Astrocyte (in vitro differentiated cells and primary cell): ENCODE measurements at places on chromosomes 5 and 9. TPM values are rescaled to one million over a fixed set of nuclear protein-coding genes. Genes with fewer than 3 reads are reported as not detected.

Gene SNX2
- total RNA-seq = 82.8 and 87.2 TPM in 2 replicates

Gene PCDHB7
- total RNA-seq = 0.79 and 1.0 TPM in 2 replicates

Gene LRRTM2
- 0.54 and 0.70 TPM in 2 replicates for total RNA-seq

Gene KCNV2
- total RNA-seq = not detected in 2 replicates

Gene DNAJC25
- 11.6 and 12.2 TPM in 2 replicates for total RNA-seq

DNA sequence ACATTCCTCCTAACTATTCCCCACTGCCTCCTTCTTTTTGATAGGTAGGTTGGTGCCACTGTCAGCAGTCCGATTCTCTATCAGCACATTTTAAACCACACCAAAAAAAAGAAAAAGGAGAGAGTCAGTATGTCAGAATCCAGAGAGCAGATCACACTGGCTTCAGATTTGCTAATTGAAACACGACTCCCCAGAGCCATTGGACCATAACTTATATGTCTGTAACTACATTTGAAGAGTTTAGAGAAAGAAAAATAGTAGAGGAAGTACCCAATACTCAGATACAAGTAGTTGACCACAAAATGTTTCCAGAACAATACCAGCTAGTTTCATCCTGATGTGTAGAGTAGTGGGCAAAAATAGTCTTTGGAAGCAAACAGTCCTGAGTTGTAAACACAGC lies 216.6 kb downstream of the NR2F1-AS1 start:
- DNase-seq = no peak

- DNase-seq = no peak
Observed at GRCh38 chr9:125752070-125752628, 5.0 kb downstream of the PBX3 start.

- DNase-seq = peak; percentile 38
Observed at GRCh38 chr5:154513669-154514084, 35.6 kb upstream of the HAND1 start.

GRCh38 chr5:34487159-34487879 lies 168.8 kb upstream of the RAI14 start:
- DNase-seq = peak; percentile 96

GRCh38 chr5:51109786-51110410 lies 273.4 kb upstream of the ISL1 start:
- DNase-seq = no peak

GRCh38 chr5:35881758-35882157 lies 25.1 kb downstream of the IL7R start:
- no peak for DNase-seq

DNA sequence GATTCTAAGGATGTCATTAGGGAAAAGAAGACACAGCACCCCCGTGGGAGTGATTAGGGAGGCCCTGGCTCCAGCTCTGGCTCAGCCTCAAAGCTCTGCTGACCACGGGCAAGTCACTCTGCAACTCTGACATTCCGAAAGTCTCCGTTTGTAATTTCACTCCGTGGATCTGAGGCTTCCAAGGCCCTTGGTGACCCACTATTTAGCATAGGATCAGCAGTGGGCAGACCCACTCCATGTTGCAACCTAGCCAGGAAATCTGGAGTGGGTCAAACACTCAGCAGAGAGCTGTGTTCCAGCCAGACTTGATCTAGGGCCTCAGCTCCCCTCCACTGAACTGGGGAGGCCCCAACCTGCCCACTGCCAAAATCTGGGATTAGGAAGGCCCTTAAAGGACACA lies 11.8 kb downstream of the PHF19 start:
- no peak for DNase-seq

DNA sequence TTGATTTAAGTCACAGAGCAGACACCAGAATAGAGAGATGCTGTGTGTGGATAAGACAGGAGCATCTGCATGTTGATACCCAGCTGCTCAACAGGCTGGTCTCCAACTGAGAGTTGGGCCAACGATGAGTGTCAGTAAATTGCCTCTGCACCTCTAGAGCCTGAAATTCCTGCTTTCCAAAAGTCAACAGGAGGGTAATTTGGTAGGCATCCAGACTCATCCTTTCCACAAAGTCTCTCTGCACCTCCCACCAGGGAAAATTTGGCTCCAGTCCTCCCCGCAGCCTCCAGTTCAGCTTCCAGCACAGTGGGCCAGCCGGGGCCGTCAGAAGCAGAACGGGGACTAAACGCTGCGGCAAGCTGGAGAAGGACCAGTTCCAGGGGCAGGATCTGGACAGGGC lies 136.9 kb downstream of the RFK start:
- DNase-seq = no peak

- peak; percentile 8 for DNase-seq
Observed at GRCh38 chr5:145324101-145324500, 511.0 kb downstream of the PRELID2 start.
